Neural progenitor cell (in vitro differentiated cells): ENCODE measurements at places on chromosomes 13 and 19.

DNA sequence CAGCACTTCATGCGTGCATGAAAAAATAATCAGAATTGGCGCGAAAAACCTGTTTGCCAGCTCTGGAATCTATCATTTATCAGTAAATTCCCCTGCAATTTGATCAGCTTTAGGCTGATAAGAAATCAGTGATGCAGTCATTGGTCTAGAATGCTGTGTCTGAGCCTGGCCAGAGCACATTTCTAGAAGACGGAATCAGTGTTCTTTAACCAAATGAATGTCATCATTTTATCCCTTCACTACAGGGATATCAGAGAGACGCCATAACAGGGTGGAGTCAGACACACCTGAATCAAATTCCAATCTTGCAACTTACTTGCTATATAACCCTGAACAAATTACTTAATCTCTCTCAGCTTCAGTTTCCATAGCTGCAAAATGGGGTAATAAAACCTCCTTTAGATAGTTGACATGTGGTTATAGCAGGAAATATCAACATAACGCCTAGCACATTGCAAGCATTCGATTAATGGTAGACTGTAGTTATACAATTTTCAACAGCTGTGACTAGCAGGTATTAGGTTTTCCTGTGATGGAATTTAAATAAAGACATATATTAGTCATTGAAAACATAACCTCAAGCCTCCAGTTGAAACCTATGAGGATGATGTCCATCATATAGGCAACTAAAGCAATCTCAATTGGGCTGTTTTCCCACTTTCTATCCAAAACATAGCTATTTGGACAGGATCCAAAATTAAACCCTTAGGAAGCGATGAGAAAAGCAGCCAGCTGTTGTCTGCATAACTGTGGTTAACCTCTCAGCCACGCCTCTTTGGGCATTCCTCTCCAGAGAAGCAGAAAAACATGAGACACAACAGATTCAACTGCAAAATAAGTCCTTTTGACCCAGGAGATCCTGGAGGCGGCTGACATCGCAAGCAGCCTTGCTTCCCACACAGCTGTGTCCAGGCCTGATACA lies 51.6 kb upstream of the UBL3 start:
- no peak for DNase-seq

DNA sequence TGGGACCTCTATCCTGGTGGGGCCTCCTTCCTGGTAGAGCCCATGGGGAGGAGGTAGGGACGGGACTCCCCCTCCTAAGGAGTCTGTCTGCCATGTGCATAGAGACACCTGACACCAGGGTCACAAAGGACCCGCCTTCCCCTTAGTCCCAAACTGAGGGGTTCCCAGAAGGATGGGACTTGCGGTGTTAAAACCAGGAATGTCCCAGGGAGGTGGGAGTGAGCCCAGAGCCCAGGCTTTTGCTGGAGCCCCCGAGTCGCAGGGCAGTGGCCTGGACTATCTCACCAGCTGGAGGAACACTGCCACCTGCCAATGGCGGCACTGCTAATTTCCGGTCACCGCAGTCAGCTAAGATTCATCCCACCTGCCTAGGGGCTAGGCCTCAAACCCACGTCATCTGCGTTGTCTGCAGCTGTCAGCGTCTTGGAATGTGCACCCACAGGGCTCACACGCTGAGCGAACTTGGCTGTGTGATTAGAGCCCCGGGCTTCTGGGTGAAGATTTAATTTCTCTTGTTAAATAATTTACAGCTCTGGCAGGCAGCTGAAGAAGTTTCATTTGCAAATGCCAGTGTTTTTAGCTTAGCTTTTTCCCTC lies 31.9 kb upstream of the ATP11A start:
- no peak for DNase-seq

DNA sequence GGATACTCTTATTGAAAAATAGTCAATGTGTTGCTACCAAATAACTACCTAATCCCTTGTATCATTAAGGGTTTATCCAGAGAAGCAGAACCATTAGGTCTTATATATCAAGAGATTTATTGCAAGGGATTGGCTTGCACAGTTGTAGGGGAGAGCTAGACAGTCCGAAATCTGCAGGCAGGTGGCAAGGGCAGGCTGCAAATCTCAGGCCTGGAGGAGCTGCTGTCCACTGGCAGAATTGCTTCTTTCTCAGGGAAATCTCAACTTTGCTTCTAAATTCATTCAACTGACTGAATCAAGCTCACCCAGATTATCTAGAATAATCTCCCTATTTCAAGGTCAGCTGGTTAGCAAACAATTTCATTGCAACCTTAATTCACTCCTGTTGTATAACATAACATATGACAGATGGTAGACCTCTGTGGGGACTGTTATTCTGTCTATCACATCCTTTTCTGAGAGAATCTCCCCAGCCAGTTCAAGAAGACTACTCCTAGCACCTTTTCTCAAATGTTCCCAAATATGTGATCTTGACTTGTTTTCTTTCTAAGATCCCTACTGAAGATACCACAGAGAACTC lies 194.2 kb downstream of the NHLRC3 start:
- no peak for DNase-seq

DNA sequence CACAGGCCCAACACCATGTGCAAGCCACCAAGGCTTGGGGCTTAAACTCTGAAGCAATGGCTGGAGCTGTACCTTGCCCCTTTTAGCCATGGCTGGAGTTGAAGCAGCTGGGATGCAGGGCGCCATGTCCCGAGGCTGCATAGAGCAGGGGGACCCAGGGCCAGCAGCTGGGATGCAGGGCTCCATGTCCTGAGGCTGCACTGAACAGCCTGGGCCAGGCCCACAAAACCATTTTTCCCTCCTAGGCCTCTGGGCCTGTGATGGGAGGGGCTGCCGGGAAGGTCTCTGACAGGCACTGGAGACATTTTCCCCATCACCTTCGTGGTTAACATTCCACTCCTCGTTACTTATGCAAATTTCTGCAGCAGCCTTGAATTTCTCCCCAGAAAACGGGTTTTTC lies 10.8 kb downstream of the TRAPPC2B start:
- DNase-seq: no peak

DNA sequence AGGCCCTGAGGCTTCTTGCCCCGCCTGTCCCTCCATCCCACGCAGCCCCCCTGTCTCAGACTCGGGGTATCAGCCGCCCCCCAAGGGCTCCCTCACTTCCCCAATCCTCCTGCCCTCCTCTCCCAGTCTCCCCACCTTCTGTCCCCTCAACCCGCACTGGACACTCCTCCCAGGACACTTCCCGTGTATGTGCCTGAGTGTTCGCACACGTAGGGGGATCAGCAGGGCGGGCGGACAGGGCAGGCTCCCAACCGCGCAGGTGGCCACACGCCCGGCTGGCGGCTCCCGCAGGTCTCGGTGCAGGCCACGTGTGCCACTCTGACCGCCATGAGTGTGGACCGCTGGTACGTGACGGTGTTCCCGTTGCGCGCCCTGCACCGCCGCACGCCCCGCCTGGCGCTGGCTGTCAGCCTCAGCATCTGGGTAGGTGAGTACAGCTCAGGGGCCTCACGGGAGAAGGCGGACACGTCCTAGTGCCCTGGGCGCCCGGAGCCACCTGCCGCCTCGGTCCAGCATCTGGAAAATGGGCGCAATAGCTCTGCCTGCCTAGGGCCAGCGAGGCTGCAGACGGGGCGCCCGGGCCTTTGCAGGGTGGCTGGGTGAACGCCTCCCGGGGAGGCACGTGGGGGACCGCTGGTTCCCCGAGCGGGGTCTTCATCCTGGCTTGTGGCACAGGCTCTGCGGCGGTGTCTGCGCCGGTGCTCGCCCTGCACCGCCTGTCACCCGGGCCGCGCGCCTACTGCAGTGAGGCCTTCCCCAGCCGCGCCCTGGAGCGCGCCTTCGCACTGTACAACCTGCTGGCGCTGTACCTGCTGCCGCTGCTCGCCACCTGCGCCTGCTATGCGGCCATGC lies 2.3 kb downstream of the KISS1R start:
- peak; percentile 57 for DNase-seq

DNA sequence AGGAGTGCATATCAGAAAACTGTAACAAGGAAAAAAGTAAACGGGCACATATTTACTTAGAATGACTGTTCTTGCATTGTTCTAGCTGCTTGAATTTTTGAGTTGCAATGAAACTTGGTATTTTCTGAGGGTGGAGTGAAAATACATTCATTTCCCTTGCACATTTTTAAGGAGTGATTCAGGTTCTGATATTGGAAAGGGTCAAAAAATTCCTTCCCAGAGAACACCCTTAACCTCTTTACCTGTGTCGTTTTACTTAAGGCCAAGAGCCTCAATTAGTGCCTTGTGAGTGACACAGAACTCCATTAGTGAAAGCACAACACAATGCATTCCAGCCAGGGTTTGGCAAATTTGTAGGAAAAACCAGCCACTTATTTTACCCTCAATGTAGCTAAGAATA lies 2.3 kb downstream of the ITGBL1 start:
- DNase-seq: no peak

DNA sequence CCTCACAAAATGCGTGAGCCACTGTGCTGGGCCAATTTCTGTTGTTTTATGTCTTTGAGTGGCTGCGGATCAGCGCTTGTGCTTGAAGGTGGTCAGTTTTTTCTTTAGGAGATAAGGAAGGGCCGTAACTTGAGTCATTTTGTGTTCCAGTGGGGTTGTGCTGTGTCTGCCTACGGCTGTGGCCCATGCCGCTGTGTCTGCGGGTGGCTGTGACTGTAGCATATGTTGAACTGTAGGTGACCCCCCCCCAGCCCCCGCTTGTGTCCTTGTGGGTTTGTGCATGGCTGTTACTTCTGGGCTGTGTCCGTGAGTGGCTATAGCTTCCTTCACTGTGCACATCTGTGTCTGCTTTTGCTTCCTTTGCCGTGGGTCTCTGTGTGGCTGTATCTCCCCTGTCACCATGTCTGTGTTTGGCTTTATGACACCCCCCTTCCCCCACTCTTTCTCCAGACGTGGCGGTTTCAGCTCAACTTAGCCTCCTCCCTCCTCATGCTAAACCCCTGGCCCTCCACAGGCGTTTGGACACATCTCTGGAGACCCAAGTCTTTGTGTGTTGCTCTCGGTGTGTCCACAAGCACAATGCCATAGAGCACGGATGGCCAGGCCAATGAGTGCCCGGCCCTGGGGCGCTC lies 675 bp downstream of the PPP1R14A start:
- DNase-seq: peak; percentile 46

DNA sequence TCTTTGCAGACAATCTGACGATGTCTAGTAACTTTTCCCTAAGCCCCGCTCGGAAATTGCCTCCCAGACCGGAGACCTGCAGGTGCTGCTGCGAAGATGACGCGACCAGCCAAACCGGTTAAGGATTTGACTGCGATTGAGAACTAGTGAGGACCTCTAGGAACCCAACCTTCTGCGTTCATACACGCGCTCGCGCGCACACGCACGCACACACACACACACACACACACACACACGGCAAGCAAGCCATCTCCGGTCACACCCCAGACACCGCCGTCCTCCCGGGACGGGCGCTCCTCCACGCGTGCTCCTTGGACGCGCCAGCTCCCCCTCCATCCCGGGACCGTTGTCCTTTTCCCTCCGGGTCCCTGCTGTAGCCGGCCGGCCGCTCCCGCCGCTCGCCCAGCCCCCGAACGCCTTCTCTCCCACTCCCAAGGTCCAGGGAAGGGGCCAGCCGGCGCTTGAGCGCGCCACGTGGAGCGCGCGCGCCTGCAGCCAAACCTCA lies 1.2 kb downstream of the TBC1D4 start:
- DNase-seq: peak; percentile 65

GRCh38 chr13:38766799-38767198 lies 79.9 kb downstream of the FREM2 start:
- no peak for DNase-seq
